ENCODE measurements at places on chromosomes 4 and X. TPM values are rescaled to one million over a fixed set of nuclear protein-coding genes. Genes with fewer than 3 reads are reported as not detected.

The AP1S2 gene
- 14.7 TPM for total RNA-seq

The UGT2B15 gene
- total RNA-seq: 0.13 TPM

The VAMP7 gene
- total RNA-seq: 78.4 TPM

The ASMT gene
- not detected for total RNA-seq

The CFAP99 gene
- total RNA-seq: 0.33 TPM

The NPY2R gene
- not detected for total RNA-seq

The XG gene
- total RNA-seq: not detected

The ATP2B3 gene
- total RNA-seq: 0.21 TPM

The IL1RAPL1 gene
- 0.59 TPM for total RNA-seq

The PAQR3 gene
- total RNA-seq: 17.3 TPM

The CXCL9 gene
- total RNA-seq: not detected

The HDAC6 gene
- 97.1 TPM for total RNA-seq

The AWAT2 gene
- total RNA-seq: not detected

The HSFX2 gene
- 0.26 TPM for total RNA-seq

The SPANXA1 gene
- total RNA-seq: not detected

The KIF4A gene
- total RNA-seq: 62.6 TPM

The SOX3 gene
- total RNA-seq: not detected

The TCEAL9 gene
- 42.6 TPM for total RNA-seq
